NCI-H2029 (cell line): ENCODE measurements at places on chromosomes 13 and 19.
A peak's percentile ranks its signal among the peaks of the same experiment; 100 is the strongest.

DNA sequence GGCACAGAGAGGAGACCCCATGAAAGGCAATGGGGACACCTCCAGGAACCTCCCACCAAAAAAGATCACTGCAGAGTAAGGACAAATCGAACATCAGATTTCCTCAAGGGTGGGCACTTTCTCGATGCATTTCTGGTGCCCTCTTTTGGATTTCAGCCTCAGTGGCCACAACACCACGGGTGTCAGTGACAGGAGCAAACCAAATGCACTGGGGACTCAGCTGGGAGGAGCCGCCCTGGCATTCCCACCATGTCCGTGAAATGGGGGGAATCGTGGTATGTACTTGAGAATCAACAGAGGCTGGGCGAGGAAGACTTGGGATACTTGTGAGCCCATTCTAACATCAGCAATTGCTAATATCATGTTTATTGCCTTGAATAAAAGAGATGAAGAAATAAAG is 16.3 kb downstream of the FAM187B start:
- no peak for DNase-seq

DNA sequence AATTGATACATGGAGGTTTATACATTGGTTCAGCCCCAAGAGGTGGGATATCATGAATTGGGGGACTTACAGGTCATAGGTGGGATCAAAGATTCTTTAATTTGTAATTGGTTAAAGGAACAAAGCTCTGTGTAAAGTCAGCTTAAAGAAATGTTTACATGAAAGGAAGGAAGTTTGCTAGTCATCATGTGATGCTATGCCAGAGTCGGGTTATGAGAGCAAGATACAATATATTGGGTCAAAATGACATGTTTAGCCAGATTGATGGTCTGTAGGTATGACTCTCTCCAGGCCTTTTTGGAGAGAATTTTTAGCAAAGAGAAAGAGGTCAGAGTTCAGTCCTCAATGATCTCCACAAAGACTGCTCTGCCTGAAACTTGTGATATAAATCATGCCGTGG is 5.3 kb upstream of the CYSLTR2 start:
- DNase-seq = no peak

- no peak for DNase-seq
These were observed 241.3 kb downstream of the SLITRK6 start for GRCh38 chr13:85557691-85558467.

DNA sequence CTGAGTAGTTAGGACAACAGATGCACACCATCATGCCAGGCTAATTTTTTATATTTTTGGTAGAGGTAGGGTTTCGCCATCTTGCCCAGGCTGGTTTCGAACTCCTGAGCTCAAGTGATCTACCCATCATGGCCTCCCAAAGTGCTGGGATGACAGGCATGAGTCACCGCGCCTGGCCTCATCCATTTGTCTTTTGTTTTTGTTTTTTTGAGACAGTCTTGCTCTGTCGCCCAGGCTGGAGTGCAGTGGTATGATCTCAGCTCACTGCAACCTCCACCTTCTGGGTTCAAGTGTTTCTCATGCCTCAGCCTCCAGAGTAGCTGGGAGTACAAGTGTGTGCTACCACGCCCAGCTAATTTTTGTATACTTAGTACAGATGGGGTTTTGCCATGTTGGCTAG is 57.0 kb downstream of the DNM2 start:
- DNase-seq = no peak

DNA sequence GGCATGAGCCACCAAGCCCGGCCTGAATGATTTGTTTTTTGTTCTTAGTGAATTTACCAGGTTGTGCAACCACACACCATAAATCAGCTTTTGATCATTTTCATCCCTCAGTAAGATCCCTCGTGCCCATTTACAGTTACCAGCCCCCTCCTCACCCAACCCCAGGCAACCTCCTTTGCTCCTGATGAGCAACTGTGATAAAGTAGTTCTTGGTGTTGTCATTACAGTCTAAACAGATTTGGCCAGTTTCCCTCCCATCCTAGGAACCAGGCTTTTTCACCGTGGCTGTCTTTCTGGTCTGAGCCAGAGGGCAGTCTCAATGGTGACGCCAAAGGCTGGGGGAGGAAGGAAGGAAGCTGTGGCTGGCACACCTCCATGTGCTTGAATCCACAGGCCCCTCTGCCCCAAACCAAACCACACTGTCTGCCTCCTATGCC is 61.2 kb upstream of the WDFY2 start:
- no peak for DNase-seq

DNA sequence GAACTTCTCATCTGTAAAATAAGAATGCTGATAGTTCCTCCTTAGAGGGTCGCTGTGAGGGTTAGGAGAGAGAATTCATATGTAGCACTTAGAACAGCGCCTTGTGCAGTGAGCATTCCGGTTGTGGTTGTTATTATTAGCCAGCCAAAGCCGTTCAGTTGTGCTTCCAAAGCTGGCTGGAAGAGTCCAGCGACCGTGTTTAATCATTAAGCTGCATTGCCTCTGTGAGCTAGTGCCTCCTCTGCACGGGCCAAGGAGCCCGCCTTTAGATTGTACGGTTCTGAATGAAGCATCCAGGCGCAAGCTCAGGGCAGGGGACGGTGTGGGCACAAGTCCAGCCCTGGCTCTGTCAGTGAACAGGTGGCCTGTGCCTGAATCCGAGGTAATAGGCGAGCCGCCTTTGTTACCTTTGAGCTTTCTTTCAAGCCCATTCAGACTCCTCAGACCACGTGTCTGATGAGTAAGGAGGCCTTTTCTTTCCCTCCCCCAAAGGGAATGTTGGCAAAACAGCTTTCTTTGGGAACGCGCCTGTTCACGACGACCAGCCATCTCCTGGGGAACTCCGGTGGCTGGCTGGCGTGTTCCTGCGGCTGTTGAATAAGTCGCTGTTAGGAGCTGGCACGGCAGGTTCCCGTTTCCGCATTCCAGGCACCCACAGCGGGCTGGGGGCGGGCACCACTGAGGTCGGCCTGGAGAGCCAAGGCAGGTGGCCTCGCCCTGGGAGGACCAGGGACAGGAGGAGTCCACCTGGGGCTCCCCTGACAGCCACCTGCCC is 25.1 kb downstream of the SIPA1L3 start:
- DNase-seq = peak; percentile 93

- no peak for DNase-seq
These were observed 12.2 kb upstream of the HTR2A start for GRCh38 chr13:46909042-46909441.

DNA sequence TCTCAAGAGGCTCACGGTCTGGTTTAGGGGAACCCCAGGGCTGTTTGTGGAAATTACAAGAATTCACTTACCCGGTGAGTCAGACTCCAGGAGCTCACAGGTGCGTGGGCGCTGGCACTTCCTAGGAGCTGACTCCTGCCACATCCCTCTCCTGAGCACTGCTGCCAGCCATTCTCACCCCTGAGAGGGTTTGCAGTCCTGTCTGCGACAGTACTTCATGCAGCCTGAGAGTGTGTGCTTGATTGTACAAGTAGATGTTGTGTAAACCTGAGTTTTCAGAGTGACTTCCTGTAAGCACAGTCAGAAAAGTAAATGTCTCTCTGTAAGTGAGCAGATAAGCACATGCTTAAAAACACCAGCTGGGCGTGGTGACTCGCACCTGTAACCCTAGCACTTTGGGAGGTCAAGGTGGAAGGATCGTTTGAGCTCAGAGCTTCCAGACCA is 8.1 kb downstream of the MRPL4 start:
- DNase-seq = peak; percentile 86
